ENCODE measurements at places on chromosomes 13 and 19.

DNA sequence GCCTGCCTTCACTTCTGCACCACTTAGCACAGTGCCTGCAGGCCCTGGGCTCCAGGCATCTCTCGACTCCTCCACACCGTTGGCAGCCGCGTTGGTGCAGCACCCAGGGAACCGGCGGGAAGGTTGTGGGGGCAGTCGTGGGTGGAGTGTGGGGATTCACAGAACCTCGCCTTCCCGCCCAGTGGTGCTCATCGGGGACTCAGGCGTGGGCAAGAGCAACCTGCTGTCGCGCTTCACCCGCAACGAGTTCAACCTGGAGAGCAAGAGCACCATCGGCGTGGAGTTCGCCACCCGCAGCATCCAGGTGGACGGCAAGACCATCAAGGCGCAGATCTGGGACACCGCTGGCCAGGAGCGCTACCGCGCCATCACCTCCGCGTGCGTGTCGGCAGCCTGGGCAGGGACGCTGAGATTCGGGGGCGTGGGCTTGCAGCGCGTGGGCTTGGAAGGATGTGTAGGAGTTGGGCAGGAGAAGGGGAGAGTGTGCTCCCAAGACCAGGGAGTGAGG is 9.6 kb downstream of the RAB11B start:
- no peak for ATAC-seq

GRCh38 chr13:27259831-27260230 is 8.5 kb downstream of the RPL21 start:
- ATAC-seq: peak; percentile 48

- no peak for ATAC-seq
Measured at GRCh38 chr13:95968906-95969305, 84.3 kb downstream of the UGGT2 start.

DNA sequence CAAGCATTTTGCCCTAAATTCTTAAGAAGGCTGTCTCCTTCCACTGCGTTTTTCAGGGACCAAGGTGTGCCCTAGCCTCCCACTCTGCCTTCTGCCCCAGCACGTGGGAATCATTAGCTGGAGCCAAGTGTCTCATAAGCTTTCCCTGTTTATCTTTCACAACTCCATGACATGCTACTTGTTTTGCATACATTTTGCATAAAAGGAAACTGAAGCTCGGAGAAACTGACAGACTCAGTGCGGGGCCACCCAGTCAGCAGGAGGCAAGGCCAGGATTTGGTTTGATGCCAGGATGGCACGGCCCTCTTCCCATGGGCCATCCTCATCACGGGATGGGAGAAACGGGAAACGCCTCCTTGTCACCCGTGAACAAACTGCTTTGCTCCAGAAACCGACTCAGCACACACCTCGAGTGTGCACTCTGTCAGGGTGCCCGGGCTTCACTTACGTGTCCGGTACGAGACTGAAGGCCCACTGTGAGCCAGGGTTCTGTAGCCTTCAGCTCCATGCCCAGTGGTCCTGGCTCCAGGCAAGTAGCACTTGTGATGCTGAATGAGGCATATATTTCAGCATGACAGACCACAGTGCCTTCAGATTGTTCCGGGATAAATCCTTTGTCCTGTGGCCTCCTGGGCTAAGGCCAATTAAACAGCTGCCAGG is 9.6 kb downstream of the CEBPA start:
- ATAC-seq: no peak

- no peak for ATAC-seq
Measured at GRCh38 chr19:17671906-17672305, 16.2 kb downstream of the UNC13A start.

DNA sequence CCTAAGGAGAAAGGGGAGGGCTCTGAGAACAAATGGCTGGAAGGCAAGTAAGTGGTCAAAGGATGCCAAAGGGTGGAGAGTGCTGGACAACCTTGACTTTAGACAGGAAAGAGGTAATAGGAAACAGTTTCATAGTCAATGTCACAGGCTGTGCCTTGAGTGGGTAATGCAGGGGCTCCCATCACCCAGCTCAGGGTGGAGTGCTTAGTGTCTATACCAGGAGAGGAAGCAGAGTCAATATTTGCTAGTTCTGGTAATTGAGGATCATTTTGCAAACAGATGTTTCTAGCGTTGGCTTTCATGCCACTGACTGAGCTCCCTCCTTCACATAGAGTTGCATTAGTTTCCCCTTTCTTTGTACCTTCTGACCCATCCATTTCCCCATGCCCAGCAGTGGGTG is 64.6 kb upstream of the KL start:
- no peak for ATAC-seq

DNA sequence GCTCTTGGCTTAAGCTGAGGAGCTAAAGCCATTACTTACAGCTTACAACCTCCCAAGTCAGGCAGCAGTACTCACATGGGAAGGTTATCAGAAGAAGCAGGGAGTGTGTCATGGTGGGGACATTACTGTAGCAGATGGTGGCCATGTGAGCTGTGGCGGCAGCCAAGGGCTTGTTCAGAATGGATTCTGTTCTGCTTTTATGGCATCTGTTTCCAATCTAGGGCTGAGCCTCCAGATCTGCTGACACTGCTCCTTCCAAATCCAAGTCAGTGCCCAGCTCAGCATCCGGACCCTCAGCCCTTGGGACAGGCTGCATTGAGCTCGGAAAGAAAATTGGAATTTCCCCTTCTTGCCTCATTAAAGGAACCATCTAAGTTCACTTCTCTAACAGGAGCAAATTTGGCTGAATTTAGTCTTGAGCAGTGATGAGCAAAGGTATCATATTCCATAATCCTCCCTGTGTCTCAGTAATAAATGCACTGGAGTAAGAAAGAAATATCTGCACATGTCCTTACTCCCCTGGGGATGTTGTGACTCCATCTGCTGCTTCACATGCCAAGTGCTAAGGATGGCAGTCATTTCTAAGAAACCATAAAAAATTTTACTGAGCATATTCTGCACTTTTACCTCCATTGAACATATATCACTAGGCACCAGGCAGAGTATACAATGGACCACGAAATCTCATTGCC is 73.9 kb downstream of the KCTD12 start:
- no peak for ATAC-seq

GRCh38 chr13:30881191-30881651 is 24.9 kb upstream of the MEDAG start:
- ATAC-seq: no peak

- no peak for ATAC-seq
Measured at GRCh38 chr13:28384789-28385188, 110.1 kb downstream of the FLT1 start.

DNA sequence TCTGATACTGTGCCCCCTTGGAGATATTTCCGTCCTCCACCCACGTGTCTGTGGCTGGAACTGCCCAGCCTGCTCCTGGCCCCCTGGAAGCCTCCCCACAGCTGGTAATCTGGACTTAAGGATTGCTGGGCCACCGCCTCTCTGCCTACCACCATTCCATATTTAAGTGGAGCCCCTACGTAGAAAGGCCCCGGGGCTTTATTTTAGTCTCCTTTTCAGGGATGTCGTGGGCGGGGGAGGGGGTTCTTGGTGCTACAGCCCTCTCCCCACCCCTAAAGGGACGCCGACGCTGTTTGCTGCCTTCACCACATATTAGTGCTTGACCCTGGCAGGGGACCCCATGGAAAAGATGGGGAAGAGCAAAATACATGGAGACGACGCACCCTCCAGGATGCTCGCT is 2.7 kb upstream of the NOP53 start:
- ATAC-seq: no peak

GRCh38 chr13:108178078-108178477 is 37.3 kb downstream of the LIG4 start:
- no peak for ATAC-seq

GRCh38 chr19:8022275-8022674 is 16.8 kb upstream of the ELAVL1 start:
- ATAC-seq: no peak

GRCh38 chr19:16226878-16227836 is 29.4 kb downstream of the AP1M1 start:
- no peak for ATAC-seq

DNA sequence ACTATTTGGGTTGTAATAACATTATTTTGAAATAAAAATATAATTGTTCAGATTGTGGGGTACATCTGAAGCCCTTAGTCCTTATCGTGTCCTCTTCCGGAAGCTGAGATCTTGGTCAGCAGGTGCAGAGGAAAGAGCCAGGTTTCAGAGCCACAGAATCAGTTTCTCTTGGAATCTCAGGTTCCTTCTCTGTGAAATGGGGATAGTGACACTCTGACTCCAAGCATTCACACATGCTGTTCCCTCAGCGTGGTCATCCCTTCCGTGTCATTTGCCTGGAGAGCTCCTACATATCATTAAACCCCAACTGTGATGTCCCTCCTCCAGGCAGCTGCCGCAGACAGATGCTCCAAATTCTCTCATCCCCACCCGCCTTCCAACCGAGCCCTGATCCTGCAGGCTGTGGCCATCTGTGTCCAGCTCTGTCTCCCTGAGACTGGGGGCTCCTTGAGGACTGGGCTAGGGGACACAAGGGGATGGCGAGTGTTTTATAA is 59.8 kb downstream of the AP1M1 start:
- no peak for ATAC-seq

- ATAC-seq: no peak
Measured at GRCh38 chr13:38849315-38849714, 141.3 kb downstream of the STOML3 start.

GRCh38 chr19:42403586-42403985 is 13.5 kb upstream of the CNFN start:
- no peak for ATAC-seq

DNA sequence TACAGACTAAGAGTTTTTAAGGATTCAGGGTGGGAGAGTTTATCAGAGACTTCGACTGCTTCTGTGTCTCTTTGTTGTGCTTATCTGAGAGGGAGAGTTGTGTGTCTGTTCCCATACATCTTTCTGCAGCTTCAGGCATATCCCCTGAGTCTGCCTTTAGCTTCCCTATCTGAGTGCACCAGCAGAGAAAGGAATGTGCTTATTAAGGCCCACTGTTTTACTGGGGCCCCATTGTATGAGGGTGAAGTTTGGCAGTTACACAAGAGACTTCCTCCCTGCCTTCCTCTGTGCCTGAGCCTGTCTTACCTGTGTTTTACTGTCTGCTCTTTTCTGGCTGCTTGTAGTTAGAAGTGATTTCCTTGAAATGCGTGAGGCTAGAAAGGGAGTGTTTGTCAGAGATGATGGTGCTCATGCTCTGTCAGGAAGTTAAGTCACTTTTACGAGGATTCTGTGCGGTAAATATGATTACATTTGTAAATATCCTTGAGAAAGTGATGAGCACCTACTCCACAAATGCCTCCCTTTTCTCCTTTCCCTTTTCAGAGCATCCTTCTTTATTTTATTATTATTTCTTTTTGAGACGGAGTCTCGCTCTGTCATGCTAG is 1228.9 kb upstream of the MIR17HG start:
- no peak for ATAC-seq

GRCh38 chr19:39381910-39382611 is 8.8 kb downstream of the PAF1 start:
- no peak for ATAC-seq

GRCh38 chr19:2042485-2043250 is 8.4 kb downstream of the MKNK2 start:
- no peak for ATAC-seq

GRCh38 chr19:17540174-17540573 is 15.3 kb upstream of the COLGALT1 start:
- no peak for ATAC-seq

- ATAC-seq: no peak
Measured at GRCh38 chr13:31998131-31998530, 33.4 kb upstream of the FRY start.

DNA sequence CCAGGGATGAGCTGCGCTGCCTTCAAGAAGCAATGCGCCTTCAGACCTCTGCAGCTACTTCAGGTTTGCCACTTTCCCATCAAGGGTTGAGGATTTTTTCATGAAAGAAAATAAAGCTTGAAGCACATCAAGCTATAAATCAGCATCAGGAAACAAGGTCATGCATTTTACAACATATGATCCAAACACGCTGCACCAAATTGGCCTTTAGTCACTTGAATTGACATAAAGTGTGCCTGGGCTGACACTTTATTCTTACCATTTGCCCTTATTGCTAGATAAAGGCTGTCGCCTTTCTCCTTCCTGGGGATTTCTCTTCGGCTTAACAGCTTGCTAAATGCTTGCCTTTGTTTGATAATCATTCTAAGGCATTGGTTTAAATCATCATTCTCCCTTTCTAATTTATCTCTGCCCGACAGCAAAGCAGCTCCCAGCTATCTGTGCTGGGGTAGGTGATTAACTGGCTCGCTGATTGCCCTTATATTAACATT is 87.7 kb downstream of the LHFPL6 start:
- ATAC-seq: no peak

DNA sequence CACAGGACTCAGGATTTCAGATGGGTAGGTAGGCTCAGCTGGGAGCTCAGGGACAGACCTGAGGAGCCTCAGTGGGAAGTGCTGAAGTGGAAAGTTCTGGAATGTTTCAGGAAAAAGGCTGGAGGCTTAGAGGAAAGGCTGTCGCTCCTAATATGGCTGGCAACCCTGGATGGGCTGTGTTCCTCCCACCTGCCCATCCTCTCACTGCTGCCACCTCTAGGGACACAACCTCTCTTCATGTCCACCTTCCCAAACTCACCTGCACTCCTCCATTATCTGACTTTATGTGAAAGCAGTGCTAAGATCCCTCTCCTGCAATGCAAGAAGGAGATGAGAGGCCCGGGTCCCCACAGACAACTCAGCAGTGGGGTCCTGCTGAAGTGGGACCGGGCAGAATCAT is 5.8 kb upstream of the CEACAM21 start:
- no peak for ATAC-seq

DNA sequence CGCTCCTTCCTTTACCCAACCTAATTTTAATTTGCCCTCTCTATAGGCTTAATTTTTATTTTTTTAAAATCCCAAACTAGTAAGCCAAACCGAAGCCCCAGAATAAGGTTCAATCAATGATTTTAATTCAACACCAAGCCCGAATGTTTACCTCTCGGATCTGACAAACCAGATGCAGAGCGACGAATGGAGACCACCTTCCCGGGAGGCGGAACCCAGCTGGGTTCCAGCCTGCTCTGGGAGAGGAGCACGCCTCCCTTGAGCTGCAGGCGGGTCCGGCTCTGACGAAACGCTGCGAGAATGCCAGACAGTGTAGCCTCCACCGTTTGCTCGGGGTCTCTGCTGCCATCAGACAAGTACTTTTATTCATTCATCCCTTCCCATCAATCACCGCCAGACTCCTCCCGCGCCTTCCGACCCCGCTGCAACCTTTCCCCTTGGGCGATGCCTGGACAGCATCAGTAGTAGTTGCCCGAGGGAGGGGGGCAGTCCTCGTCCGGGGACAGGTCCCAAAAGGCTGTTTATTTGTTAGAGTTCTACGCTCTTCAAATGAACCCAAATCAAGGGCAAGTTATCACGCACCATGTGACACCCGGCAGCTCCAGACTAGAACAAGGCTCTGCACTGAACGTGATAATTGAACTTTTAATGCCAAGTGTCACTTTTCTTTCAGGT is 752 bp upstream of the EDNRB start:
- peak; percentile 25 for ATAC-seq

GRCh38 chr13:45817833-45818232 is 33.7 kb downstream of the SIAH3 start:
- ATAC-seq: no peak
